ENCODE measurements at places on chromosomes 6 and 20.

GRCh38 chr20:19802492-19803158, 44.6 kb downstream of the RIN2 start:
- peak; percentile 80 for DNase-seq
- peak overlapping the region; percentile 52 for H3K27ac ChIP-seq
- H3K36me3 ChIP-seq: no peaks in the 10 kb centered on the region
- H3K4me1 ChIP-seq: peaks cover 17% of the 10 kb centered on the region
- H3K4me3 ChIP-seq: no peak overlapping the region
- H3K27me3 ChIP-seq: no peaks in the 10 kb centered on the region

GRCh38 chr20:23546435-23547144, 21.7 kb downstream of the CST9L start:
- H3K4me1 ChIP-seq: peaks cover 11% of the 10 kb centered on the region
- no peak overlapping the region for H3K4me3 ChIP-seq
- H3K27ac ChIP-seq: no peak overlapping the region
- no peak for DNase-seq
- H3K27me3 ChIP-seq: no peaks in the 10 kb centered on the region

- H3K36me3 ChIP-seq: peaks cover 64% of the 10 kb centered on the region
- no peak overlapping the region for H3K27ac ChIP-seq
- DNase-seq: peak; percentile 19
- peaks cover 10% of the 10 kb centered on the region for H3K4me1 ChIP-seq
These were observed 22.5 kb downstream of the CCDC167 start for GRCh38 chr6:37477191-37477590.

GRCh38 chr6:169071394-169071793, 182.3 kb downstream of the THBS2 start:
- DNase-seq: no peak
- H3K36me3 ChIP-seq: no peaks in the 10 kb centered on the region
- peak overlapping the region; percentile 54 for H3K27ac ChIP-seq
- no peaks in the 10 kb centered on the region for H3K27me3 ChIP-seq
- no peak overlapping the region for H3K4me3 ChIP-seq
- H3K4me1 ChIP-seq: peaks cover 11% of the 10 kb centered on the region

GRCh38 chr6:169719117-169719516, 5.2 kb downstream of the PHF10 start:
- H3K27ac ChIP-seq: no peak overlapping the region
- peaks cover 59% of the 10 kb centered on the region for H3K36me3 ChIP-seq

DNA sequence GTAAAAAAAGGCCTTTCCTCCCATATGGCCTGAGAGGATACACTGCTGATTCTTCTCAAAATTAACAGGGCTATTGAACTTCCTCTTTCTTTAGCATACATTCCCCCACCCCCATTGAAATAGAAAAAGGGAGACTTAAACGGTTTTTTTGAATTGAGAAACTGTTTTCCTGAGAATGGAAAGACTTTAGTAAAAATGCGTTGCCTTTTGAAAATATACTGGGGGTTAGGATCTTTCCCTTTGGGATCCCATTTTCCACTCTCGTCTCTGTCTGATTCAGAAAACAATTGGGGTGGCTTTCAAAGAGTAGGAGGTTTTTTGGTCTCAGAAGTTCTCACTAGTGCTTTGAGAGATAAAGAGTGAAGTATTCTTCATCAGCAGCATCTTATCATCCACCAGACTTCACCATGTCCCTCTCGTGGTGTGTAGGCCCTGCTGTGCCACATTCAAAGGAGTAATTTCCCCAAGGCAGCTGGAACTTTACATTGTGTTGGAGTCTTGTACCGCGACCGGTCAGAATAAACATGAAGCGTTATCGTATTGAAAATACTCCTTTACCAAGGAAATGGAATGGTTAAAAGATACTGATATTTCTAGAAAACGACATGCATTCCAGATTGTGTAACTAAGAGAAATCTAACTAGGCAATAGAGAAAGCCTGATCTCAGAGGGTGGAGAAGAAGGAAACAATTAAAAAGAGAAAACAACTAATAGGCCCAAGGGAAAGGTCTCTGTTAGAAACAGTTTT, 10.6 kb downstream of the MYB start:
- no peaks in the 10 kb centered on the region for H3K36me3 ChIP-seq
- H3K4me3 ChIP-seq: no peak overlapping the region
- no peak for DNase-seq
- H3K4me1 ChIP-seq: no peaks in the 10 kb centered on the region
- H3K27ac ChIP-seq: no peak overlapping the region

GRCh38 chr6:44558024-44558831, 170.7 kb downstream of the CDC5L start:
- no peak for DNase-seq
- no peaks in the 10 kb centered on the region for H3K36me3 ChIP-seq
- no peaks in the 10 kb centered on the region for H3K4me1 ChIP-seq
- no peak overlapping the region for H3K27ac ChIP-seq
- no peaks in the 10 kb centered on the region for H3K27me3 ChIP-seq
- no peak overlapping the region for H3K4me3 ChIP-seq

GRCh38 chr20:34316196-34316814, 13.2 kb upstream of the AHCY start:
- no peak for DNase-seq
- H3K27me3 ChIP-seq: no peaks in the 10 kb centered on the region
- peak overlapping the region; percentile 89 for H3K27ac ChIP-seq
- no peak overlapping the region for H3K4me3 ChIP-seq
- H3K36me3 ChIP-seq: no peaks in the 10 kb centered on the region
- H3K4me1 ChIP-seq: peaks cover 28% of the 10 kb centered on the region

GRCh38 chr6:89308525-89309395, 6.3 kb downstream of the GABRR2 start:
- no peak for DNase-seq
- peaks cover 21% of the 10 kb centered on the region for H3K27me3 ChIP-seq
- H3K4me3 ChIP-seq: no peak overlapping the region

DNA sequence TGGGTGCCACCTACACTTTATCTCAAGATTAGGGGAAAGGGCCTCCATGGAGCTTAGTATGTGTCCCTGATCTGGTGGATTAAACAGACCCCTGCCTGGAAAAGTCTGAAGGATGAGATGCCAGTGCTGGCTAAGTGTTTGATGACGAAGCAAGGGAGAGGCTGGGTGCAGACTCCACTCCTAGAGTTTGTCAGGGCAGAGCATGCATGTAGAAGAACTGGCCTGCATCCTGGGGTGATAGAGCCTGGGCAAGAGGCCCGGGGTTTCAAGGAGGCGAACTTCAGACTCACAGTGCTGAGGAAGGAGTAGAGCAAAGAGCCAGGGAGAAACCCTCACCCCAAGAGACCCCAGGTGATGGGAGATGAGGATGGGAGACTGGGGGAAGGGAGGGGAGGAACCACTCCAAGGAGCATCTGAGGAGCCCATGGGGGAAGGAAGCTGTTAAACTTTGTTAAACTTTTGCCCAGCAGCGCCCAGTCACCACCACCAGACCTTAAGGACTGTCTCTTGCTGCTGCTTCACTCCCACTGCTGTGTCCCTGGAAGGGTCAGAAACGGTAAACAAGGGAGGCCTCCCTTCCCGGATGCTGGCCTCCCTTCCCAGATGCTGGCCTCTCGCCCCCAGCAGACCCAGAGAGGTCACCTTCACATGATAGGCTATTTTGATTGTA, 61.6 kb downstream of the RPRD1B start:
- H3K4me1 ChIP-seq: peaks cover 13% of the 10 kb centered on the region
- no peak overlapping the region for H3K4me3 ChIP-seq
- DNase-seq: no peak
- no peaks in the 10 kb centered on the region for H3K27me3 ChIP-seq
- peak overlapping the region; percentile 43 for H3K27ac ChIP-seq
- peaks cover 25% of the 10 kb centered on the region for H3K36me3 ChIP-seq

GRCh38 chr20:50271176-50271575, 80.5 kb downstream of the CEBPB start:
- H3K36me3 ChIP-seq: no peaks in the 10 kb centered on the region
- no peak overlapping the region for H3K27ac ChIP-seq
- no peaks in the 10 kb centered on the region for H3K27me3 ChIP-seq
- H3K4me1 ChIP-seq: peaks cover 12% of the 10 kb centered on the region
- H3K4me3 ChIP-seq: no peak overlapping the region
